GM19239 (cell line): ENCODE measurements at places on chromosomes 1 and 21.

GRCh38 chr1:206569556-206569955 is 42.7 kb downstream of the EIF2D start:
- DNase-seq, result no peak

DNA sequence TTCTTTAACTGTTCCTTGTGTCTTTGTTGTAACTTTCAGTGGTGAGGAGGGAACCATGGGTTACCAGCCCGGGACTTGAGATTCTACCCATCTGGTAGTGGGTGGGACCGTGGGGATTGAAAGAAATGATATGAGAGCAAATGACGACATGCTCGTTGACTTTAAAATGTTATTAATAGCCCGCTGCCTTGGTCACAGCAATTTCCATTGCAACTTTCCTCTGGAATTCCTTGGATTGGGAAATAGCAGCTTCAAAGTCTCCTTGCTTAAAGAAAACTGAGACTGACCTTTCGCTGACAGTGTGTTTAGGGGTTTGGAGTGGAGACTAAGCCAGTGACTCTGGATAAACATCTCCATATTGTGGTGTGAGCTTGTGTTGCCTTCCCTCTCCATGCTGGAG is 44.2 kb upstream of the MARK1 start:
- DNase-seq, result no peak

GRCh38 chr1:108657356-108658080 is 3.4 kb downstream of the HENMT1 start:
- DNase-seq, result no peak

DNA sequence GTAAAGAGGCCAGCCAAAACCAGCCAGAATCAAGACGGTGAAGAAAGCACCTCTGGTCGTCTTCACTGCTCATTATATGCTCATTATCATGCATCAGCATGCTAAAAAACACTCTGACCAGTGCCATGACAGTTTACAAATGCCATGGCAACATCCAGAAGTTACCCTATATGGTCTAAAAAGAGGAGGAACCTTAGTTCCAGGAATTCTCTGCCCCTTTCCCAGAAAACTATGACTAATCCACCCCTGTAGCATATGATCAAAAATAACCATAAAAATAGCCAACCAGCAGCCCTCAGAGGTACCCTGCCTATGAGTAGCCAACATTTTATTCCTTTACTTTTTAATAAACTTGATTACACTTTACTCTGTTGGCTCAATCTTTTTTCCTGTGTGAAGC is 34.2 kb upstream of the PBX1 start:
- no peak for DNase-seq

DNA sequence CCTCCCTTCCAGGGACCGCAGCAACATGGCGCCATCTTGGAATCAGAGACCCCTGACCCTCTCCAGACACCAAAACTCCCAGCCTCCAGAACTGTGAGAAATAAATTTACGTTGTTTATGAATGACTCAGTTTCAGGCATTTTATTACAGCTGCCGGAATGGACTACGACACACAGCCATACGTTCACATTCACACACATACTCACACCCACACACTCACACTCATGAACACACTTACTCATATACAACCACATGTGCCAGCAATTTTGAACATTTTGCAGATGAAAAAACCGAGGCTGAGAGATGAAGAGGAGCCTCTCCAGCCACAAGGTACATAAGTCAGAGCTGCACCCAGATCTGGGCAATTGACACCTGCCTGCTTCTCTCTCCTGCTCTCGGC is 151.0 kb upstream of the RAB4A start:
- DNase-seq, result no peak

DNA sequence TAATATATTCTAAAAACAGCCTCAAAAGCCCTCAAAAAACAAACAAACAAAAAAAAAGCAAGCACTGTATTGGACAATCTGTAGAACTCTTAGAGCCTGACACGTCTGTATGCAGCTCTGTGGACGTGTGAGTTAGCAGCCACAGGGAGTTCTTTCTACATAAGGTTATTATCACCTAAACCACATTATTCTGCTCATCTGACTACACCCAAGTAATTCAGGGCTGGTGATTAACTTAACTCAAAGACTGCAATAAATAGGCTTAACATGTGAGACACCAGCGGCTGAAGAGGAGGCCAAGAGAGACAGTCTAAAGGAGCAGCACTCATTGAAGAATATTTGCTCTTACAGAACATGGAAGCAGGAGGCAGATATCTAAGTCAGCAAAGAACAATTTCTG is 316.0 kb downstream of the VAV3 start:
- DNase-seq, result no peak

GRCh38 chr1:168623003-168623828 is 46.8 kb downstream of the XCL1 start:
- DNase-seq, result no peak

DNA sequence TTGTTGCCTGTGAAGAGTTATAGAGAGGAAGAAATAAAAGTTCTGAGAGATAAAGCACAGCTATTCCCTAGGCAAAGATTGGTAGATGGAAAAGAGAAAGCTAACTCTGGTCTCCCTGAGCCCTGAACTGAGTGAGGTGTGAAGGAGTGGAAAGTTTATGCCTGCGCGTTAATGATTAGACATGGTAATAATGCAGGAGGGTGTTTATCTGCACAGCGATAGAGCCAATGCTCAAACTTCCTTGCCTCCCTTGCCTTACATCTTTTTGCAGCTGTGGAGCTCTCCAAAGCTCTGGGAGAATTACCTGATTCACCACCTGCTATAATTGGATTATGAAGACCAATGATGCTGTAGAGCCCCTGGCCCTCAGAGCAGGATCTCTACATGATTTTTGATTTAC is 32.8 kb upstream of the CHRM3 start:
- no peak for DNase-seq

GRCh38 chr21:37452227-37452626 is 85.7 kb downstream of the DYRK1A start:
- DNase-seq, result no peak

DNA sequence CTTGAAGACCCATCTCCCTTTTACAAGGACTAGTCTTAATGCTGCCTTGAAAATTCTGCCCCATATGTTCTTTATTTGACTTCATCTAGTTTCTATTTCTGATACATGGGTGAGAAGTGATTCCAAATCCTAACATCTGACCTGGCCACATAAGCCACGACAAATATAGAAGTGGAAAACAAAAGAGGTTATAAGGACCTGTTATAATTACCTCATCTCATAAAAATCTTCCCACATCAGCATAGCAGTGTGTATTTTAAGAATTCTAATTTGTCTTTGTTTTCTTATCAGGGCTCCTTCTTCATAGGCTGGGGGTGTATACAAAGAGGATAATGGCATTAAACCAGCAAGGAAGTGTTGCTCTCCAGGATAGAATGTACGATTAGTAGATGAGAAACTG is 1007.4 kb downstream of the TTLL7 start:
- no peak for DNase-seq

GRCh38 chr1:8889925-8890785 is 11.7 kb upstream of the ENO1 start:
- no peak for DNase-seq

- DNase-seq, result no peak
Observed at GRCh38 chr1:178875936-178876335, 5.1 kb upstream of the ANGPTL1 start.

- DNase-seq, result no peak
Observed at GRCh38 chr1:96710708-96711477, 10.7 kb upstream of the PTBP2 start.

- no peak for DNase-seq
Observed at GRCh38 chr1:108600504-108600903, 40.6 kb downstream of the EEIG2 start.

DNA sequence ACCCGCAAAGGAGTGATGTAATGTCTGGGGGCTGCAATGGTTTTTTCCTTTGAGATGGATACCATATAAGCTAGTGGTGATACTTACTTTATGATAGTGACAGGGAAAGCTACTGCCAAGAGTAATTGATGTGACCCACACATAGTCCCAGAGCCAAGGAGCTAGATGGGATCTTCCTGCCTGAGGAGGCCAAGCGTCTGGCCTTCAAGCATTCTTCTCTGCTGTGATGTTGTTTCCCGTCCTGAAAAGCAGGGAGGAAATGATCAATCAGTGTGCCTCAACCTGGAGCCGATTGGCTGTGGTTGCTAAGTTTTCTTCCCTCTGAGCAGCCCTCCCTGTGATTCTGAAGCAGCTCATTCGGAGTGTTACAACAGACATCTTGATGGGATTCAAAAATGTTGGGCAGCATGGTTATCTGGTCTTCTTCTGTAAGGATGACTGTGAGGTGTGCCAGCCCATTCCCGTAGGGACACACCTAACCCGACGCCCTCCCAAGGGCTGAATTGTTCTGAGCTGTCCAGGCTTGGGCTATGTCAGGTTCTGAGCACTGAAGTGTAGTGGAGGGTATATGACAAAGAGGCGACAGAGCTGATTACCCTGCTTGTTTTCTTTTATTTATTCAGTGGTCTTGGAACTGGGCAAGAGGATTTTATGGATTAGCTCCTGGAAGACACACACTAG is 56.7 kb downstream of the UCK2 start:
- DNase-seq, result no peak

DNA sequence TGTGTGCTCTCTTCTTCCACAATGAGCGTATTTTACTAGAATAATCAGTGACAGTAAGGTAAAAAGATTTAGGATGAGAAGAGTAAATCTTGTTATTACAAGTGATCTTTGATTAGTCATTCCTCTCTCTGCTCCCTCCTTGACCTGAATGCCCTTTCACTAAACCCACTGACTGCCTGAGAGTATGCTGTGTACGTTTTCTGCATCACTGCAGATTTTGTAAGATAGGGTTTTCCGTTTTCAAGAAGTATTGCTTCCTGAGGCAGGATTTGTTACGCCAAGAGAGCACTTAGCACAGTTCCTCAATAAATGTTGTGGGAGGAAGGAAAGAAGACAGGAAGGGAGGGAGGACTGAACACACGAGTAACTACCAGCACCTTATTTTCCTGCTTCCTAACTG is 7.7 kb upstream of the LAMB3 start:
- DNase-seq, result no peak

DNA sequence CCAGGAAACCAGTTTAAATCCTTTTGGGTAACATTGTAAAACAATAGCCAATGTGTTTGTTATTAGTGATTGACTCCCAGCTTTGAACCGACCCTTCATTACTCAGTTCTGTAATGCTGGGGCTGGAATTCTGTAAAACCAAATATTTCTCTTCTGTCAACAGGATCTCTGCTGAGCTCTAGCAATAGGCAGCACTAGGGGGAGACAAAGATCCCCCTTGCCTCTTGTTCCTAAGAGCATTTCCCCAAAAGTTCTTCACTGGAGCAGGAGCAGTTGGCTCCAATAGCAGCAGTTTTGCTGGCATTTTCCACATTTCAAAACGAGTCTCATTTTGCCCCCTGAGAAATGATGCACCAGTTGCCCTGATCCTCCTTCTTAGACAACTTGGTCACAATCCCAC is 1671.1 kb downstream of the MRPL39 start:
- DNase-seq, result no peak
